Activated T-cell treated with anti-CD3 and anti-CD28 coated beads for 24 hours (primary cell): ENCODE measurements at places on chromosomes 3 and 15.

DNA sequence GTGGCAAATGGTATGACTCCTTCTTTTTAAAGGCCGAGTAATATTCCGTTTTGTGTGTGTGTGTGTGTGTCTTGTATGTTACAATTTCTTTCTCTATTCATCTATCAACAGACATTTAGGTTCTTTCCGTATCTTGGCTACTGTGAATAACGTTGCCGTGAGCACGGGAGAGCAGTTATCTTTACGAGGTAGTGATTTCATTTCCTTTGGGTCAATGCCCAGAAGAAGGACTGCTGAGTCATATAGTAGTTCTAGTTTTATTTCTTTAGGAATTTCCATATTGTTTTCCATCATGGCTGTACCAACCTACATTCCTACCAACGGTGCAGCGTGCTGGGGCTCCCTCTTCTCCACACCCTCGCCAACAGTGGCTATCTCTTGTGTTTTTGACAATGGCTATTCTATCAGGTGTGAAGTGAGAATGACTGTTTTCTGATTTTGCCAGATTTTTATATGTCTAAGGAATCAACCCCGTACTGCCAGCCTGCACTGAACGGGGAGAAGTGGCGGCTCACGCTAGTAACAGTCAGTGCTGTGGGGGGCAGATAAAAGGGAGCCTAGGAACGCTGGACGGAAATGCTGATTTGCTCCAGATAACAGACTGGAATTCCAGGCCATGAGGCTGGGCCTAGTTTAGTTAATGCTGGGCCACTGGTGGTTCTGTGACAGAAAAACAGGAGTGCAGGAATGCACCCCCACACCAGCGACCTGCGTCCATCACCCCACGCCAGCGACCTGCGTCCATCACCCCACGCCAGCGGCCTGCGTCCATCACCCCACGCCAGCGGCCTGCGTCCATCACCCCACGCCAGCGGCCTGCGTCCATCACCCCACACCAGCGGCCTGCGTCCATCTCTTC, 168.1 kb downstream of the XXYLT1 start:
- no peak for DNase-seq

- DNase-seq = no peak
These were observed 271.1 kb downstream of the EBLN2 start for GRCh38 chr3:73332558-73332957.

DNA sequence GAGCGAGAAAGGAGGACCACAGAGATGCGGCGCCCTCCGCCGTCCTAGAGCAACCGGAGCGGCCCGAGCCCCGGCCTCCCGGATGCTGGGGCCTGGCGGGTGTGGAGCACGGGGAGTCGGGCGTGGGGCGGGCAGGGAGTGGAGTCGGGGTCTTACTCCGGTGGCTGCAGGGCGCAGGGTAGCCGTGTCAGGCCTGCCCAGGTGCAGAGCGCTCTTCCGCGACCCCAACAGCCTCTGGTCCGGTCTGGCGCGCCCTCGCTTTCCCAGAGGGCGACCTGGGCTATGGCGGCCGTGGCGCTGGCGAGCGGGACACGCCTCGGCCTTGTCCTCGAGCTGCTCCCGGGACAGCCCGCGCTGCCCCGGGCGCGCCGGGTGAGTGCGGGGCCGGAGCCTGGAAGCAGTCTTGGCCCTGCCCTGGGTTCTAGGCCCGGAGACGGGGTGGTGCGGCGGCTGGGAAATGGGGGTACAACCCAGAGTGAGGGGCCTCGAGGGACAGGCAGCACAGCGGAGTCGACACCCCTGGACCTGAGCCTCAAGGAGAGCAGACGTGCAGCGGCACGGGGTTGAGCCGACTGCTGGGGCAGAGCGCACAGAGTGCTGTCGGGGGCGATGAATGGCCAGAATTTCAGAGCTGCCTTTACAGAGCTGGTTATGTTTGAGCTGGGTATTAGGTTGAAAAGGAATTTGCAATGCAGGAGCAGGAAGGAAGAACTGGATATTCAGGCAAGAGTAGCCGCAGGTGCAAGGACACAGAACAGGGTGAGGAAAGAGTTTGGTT, at the start of gene ZNF662:
Gene ZNF662 (plus strand): TSS at position 73 of the 778 bp plus-strand sequence. CDS start 1,973 bp downstream, outside the sequence.
- peak; percentile 14 for DNase-seq

- no peak for DNase-seq
These were observed 24.5 kb downstream of the SEMA3G start for GRCh38 chr3:52420388-52420787.
